Stimulated activated CD8-positive, alpha-beta memory T cell treated with anti-CD3 and anti-CD28 coated beads, Interleukin-4, amount 100 ng/mL, for 4 hours (primary cell): ENCODE measurements at places on chromosomes 1 and 21.

GRCh38 chr1:35725596-35725995 lies 6.9 kb upstream of the C1orf216 start:
- no peak for DNase-seq

- no peak for DNase-seq
Observed at GRCh38 chr1:934991-935750, 11.4 kb downstream of the SAMD11 start.

DNA sequence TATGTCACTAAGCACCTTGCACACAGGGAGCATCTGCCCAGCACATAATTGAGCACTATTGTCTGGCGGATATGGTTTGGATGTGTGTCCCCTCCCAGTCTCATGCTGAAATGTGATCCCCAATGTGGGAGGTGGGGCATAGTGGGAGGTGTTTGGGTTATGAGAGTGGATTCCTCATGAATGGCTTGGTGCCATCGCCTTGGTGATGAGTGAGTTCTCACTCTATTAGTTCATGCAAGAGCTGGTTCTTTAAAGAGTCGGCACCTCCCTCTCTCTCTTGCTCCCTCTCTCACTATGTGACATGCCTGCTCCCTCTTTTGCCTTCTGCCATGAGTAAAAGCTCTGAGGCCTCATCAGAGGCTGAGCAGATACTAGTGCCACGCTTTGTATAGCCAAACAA lies 9.5 kb downstream of the CTSK start:
- DNase-seq = no peak

GRCh38 chr1:166843769-166844596 lies 4.7 kb downstream of the POGK start:
- no peak for DNase-seq

DNA sequence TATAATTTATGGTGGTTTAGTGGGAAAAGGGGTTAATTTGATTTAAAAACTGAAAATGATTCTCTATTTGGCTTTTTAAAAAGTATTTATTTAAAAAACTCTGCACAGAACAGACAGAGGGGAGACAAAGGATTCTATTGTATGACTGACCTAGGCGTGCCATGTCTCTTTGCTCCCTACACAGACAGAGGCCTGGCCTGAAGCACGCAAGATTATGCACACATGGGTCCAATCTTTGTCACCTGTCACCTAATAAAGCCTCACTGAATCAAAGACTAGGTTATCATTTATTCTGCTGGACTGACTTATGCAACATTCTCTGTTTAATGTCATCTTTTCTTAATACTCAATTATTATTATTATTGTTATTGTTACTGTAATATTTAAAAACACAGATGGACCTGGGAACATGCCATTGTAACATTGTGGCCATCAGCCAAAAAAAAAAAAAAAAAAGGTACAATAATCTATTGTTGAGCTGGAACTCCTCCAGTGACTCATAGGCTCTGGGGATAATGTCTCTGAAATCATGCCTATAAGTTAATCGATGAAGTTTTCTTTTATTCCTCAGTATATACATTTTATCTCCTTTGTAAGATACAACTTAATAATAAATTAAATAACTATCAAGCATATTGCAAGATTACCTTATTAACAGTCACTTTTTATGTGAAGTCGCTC lies 112.1 kb downstream of the RUNX1 start:
- no peak for DNase-seq

DNA sequence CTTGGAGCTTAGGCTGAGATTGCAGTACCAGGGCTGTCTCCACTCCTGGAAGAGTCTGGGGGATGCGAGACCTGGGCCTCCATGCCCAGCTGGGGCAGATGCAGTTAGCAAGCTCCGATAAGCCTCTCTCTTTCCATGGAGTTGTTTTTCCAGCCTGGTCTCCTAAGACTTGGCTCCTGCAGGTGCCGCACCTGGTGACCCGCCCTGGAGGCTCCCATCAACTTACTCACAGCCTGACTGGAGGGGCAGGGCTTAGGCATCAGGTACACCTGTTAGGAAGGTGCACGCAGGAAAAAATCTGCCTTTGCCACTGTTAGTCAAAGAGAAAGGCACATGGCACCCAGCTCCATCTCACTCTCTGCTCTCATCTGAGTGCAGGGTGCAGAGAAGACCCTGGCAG lies 198.1 kb upstream of the TMEM51 start:
- no peak for DNase-seq

DNA sequence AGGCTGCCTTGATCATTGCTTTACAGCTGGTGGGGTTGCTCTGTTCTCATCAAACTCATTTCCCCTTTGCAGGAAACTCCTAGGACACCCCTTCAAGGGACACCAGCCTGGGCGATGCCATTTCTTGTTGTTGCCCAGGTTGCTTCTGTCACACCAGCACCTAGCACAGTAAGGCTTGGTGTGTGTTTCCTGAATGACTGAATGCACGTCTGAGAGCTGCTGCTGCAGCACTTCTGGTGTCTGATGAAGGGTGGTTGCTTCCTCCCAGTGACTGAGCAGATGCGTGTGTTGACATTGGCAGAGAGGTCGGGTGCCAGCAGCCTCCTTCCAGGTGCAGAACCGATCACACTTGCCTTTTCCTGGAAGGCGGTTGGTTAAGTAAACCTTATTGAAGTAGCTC lies 477.4 kb downstream of the CAMTA1 start:
- no peak for DNase-seq

DNA sequence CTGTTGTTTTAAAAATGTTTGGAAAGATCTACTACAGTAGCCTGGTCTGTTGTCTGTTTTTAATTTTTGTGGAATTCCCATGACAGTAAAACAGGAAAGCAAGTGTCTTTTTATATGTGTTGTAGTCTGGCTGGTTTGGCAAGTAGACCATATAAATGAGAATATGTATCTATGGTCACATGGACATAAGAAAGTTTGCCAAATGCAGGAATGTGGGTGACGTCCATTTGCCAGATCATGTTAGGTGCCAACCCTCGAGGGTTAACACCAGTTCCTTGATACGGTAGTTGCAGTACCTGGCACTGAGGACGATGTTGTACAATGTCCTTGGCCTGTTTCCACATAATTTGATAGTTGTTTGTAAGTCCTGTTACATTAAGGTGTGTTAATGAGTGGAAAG lies 6.2 kb downstream of the DAP3 start:
- no peak for DNase-seq

- no peak for DNase-seq
Observed at GRCh38 chr1:156483397-156483796, 17.2 kb downstream of the MEF2D start.

DNA sequence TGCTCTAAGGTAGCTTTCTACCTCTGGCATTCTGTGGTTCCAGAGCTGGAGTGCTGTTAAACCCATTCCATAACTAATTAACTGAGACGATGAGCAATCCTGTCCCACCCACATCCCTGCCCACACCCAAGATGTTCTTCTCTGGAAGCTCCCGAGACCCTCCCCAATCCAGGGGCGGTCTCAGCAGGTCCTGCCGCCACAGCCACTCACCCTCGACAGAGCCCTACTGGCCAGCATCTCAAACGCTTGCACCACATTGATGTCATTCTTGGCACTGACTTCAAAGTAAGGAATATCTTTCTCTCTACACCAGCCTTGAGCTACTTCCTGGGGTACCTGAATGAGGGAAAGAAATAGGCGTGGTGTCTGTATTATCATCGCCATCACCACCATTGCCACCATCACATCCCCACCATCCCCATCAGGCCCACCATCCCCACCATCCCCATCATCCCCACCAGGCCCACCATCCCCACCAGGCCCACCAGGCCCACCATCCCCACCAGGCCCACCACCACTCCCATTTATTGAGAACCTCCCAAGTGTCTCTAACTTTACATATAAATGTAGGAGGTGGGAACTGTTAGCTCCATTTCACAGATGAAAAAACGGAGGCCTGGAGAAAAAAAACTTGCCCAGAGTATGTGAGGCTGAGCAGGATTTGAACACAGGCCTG lies 17.7 kb downstream of the RAB7B start:
- DNase-seq = no peak

DNA sequence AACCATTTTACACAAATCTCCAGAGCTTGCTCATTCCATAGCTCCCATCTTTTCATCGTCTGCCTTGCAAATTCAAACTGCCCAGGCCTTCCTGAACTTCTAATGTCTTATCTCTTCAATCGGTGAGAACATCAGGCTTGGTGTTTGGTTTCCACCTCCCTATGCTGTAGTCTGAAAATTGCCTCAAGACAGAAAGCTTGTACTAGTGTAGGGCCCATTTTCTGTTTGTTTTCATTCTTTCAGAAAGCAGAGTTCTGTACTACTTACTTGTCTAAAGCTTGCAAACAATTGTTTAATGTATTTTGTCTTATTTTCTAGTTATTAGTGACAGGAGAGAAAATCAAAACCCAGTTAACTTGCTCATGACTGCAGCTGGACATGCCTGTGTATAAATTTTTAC lies 16.8 kb downstream of the HOOK1 start:
- DNase-seq = no peak

DNA sequence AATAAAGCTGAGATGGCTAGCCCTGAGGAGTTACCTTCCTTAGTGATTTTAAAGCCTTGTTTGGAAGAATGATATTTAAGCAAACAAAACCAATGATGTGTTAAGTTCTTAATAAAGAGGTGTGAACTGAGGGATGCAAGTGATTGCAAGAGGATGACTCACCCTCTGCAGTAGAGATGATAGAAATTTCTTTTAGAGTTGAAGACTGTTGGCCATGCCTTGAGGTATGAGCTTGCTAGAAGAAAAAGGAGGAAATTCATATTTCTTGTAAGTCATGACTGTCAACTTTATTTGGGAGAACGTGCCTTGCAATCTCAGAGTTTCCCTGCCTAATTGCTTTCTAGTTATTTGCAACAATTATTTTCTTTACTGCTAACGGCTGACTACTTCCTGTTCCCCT lies 94.7 kb downstream of the PLA2G4A start:
- no peak for DNase-seq

DNA sequence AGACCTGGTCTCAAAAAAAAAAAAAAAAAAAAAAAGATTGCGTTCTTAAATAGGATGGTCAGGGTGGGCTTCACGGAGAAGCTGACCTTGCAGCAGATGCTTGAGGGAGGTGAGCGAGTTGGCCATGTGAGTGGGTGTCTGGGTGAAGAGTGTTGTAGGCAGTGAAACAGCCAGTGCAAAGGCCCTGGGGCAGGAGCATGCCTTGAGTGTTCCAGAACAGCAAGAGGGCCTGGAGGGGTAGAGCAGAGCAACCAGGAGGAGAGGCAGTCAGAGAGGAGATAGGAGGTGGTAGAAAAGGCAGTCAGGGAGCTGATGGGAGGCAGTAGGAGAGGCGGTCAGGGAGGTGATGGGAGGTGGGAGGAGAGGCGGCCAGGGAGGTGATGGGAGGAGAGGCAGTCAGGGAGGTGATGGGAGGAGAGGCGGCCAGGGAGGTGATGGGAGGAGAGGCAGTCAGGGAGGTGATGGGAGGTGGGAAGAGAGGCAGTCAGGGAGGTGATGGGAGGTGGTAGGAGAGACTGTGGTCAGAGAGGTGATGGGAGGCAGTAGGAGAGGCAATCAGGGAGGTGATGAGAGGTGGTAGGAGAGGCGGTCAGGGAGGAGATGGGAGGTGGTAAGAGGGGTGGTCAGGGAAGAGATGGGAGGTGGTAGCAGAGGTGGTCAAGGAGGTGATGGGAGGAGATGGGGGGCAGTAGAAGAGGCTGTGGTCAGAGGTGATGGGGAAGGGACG lies 20.2 kb upstream of the PADI6 start:
- DNase-seq = no peak

DNA sequence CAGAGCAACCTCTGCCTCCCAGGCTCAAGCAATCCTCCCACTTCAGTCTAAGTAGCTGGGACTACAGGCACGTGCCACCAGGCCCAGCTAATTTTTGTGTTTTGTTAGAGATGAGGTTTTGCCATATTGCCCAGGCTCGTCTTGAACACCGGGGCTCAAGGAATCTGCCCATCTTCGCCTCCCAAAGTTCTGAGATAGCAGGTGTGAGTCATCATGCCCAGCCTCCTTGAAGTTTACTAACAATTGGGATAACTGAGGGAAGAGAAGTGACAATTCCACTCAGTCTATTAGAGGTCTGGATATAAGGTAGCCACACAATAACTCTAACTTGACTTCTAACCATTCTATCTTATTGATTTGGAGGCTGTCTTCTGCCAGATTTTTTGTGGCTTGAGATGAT lies 6.3 kb upstream of the RCC1 start:
- no peak for DNase-seq

- DNase-seq = no peak
Observed at GRCh38 chr1:28028873-28029654, 59.3 kb downstream of the EYA3 start.

- no peak for DNase-seq
Observed at GRCh38 chr1:184069675-184070074, 18.1 kb downstream of the TSEN15 start.

DNA sequence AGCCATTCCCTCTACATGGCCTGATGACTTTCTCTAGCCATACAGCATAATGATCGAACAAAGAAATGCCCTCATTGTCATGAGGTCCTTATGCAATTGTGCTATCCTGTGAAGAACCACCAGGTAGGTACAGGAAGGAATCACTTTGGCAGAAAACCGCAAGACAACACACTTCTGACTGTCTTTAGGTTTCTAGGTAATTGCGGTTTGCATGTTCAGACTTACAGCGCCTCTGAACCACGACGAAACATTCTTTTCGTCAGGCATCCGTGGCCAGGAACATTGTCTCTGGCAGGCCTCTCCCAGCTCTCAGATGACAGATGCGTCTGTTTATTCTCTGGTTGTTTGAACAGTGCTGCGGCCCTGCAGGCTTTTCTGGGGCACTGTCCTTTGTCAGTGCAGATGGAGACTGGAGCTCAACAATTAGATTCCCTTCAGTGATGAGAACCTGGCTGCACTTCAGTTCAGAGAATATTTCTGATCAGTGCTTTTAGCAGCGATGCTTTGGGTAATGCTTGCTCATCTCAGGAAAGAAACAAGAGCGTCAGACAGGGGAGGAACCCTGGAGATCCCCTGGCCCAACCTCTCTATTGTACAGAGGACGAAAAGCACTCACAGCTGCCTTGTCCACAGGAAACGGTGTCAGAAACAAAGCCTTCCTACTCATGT lies 63.4 kb downstream of the B3GALT5 start:
- DNase-seq = no peak

- no peak for DNase-seq
Observed at GRCh38 chr1:236334893-236335545, 53.3 kb upstream of the ERO1B start.

DNA sequence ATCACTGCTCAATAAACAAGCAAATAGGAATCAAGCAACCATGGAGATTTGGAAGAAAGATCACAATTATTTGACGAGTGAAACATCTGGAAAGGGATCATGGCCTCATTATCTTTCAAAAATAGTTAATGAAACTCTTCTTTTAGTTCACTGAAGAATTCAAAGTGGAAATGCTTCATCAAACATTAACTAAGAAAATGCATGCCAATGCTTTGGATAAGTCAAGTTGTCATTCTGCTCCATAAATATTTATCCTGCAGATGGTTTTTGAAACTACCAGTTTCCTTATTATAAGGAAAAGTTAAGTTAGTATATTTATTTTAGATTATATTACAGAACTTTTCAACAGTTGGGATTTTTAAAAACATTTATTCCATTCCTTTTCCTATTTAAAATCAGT lies 206.5 kb upstream of the ADGRL2 start:
- no peak for DNase-seq
